Fibroblast of skin of scalp (primary cell): ENCODE measurements at places on chromosomes 2 and 18.

GRCh38 chr2:84132370-84132769 lies 326.7 kb downstream of the SUCLG1 start:
- DNase-seq: no peak

DNA sequence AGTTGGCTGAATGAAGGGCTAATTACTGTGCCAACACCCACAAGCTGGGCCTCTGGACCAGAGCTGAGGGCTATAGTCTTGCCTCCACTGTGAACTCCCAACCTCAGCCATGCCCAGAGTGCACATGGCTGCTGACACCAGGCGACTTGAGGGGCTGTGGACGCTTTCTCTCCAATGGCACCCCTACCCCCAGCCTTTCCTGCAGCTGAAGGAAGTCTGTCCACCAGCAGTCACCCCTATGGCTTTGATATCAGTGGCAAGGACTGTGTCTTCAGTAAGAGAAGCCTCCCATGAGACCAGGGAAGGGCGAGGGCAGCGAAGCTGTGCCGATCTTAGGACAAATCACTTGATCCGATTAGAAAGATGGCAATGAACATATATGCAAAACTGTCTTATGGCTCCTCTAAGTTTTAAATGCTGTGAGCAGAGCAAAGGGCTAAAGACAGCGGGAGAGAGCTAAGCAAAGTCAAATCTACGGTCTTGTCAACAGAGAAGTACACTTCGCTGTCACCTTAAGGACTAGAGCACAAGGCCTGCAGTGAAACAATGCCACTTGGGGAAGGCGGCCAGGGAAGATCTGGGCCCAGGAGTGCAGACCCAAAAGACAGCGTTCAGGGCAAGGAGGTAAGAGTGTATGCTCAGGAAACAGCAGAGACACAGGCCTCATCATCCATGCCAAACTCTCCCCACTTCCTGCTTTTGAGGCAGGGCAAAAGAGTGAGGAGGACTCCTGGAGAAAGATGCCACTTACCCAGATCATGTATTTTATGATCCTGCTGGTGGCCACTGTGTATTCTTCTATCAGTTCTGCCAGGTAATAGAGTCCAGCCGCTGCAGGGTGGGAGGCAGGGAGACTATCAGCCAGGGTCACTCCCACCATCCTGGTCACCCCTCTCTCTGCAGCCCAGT lies 1.5 kb downstream of the TEX261 start:
- DNase-seq: no peak

DNA sequence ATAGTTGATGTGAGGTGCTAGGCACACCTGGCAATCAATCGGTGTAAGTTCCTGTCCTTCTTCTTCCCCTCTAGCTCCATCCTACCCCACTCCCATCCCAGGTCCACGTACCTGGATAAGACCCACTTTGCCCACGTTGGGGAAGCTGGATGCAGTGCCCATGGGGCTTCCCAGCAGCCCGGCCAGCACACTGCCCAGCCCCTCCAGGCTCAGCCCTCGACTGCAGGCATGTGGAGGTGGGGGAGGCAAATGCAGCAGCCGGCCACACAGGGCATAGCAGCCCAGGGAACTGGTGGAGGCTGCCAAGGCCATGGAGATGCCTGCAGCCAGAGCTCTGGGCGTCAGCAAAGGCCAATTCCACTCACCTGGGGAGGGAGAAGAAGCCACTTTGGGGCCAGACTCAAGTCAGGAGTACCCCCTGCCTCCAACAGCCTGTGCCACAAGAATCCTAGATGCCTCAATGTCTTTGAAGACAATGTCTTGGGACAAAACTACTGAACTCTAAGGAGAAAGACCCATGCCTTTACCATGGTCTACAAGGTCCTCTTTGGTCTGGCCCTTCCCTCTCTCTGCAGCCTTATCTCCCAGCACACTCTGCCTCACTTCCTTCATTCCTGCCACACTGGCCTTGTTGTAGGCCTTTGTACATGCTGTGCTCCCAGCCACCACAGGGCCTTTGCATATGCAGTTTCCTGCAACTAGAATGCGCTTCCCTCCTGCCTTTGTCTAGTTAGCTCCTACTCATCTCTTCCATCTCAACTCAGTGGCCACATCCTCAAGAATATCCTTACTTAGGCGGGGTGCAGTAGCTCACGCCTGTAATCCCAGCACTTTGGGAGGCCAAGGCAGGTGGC lies 4.5 kb downstream of the SLC23A3 start:
- DNase-seq: no peak

GRCh38 chr2:64130333-64130732 lies 13.9 kb downstream of the PELI1 start:
- no peak for DNase-seq

- DNase-seq: peak; percentile 25
These were observed 170.7 kb downstream of the ZNF804A start for GRCh38 chr2:184769023-184769422.

GRCh38 chr2:175436076-175436475 lies 254.6 kb upstream of the ATP5MC3 start:
- DNase-seq: no peak

DNA sequence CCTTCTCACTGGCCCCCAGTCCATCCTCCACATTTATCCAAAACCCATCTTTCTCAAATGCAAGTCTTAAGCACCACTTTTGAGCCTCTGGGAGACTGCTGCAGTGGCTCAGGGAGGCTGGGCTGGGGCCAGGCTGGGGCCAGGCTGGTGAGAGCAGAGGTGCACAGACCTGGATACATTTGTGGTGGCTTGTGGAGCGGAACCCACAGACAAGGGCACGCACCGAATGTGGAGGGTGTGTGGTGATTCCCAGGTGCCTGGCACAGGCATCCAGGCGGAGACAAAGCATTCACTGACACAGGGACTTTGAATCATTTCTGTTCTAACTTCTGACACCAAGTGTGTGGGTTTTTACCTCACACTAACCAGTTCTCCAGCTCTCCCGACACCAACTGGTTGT lies 42.2 kb upstream of the MGAT4A start:
- DNase-seq: no peak

- peak; percentile 46 for DNase-seq
These were observed 582.8 kb downstream of the ZEB2 start for GRCh38 chr2:143936848-143937722.

GRCh38 chr2:157837851-157838441 lies 38.2 kb downstream of the ACVR1 start:
- DNase-seq: no peak

DNA sequence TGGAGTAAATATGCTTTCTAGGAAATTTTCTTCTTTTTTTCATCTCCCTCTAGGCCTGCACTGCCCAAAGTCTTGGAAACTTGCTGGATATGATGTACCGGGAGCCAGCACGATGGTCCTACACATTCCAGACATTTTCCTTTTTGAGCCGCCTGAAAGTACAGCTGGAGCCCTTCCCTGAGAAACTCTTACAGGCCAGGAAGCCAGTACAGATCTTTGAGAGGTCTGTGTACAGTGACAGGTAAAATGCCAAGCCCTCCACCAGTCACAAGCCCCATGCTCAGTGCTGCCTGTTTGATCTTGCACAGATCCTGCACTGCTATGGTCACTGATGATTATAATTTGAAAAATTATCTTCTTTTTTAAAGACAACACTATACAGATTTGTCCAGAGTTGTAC lies 20.0 kb downstream of the DGUOK start:
- DNase-seq: no peak

DNA sequence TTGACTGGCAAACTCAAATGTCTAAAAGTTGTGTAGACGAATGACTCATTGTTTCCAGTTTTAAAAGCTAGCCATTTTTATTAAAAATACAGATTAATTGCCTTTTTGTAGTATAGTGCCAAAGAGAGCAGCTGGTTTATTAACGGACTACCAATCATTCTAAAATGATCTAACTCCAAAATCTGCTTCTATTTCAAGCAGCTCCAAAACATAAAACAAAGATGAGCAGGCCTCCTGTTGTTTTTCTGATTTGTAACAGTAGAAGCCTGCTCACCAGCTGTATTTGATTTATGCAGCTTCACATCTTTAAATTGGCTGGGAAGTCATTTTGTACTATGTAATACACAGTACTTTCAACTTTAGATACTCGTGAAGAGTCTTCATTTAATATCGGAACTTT lies 171.8 kb downstream of the UBR3 start:
- DNase-seq: peak; percentile 58

DNA sequence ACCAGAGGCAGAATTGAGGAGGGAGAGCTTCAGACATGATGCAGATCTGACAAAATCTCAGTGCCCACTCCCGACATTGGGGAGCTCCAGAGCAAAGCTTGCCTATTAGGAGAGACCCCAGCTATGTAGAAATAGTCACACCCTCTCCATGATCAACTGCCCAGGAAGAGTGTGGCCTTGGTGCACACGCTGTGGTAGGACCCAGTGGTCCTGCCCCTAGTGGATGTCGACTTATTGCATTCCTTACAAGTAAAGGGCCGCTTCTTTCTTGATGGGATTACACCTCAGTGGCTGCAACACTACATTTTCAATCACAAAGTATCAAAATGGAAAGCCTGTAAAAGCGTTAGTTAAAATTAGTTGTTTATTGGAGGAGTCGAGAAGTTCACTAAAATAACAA lies 64.2 kb downstream of the VRK2 start:
- DNase-seq: no peak

GRCh38 chr2:52222128-52222527 lies 1190.2 kb upstream of the NRXN1 start:
- DNase-seq: peak; percentile 75

- DNase-seq: no peak
These were observed 105.0 kb downstream of the LAMA3 start for GRCh38 chr18:23793985-23794867.

DNA sequence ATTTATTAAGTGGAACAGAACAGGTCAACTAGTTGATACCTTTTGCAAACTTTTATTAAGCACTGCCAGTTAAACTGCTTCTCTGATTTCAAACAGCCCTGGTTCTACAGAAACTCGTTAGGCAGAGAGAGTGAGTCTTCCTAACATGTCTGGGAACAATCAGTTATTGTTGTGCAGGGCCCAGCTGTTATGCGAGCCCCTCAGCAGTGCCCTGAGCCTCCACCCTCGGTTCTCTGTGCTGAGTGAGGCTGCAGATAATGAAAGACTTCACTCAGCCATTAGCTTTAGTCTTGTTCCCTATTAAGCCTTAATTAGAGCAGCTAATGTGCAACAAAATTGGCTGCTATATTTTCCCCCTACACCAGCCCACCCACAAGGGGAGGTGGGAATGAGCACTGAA lies 39.6 kb downstream of the KCTD18 start:
- no peak for DNase-seq

GRCh38 chr2:176879426-176879995 lies 333.1 kb upstream of the HNRNPA3 start:
- DNase-seq: no peak

GRCh38 chr2:9831670-9832069 lies 11.6 kb upstream of the TAF1B start:
- DNase-seq: no peak

- no peak for DNase-seq
These were observed 140.6 kb downstream of the EML6 start for GRCh38 chr2:54864096-54864495.

GRCh38 chr18:21452796-21453510 lies 147.6 kb downstream of the ESCO1 start:
- peak; percentile 22 for DNase-seq

DNA sequence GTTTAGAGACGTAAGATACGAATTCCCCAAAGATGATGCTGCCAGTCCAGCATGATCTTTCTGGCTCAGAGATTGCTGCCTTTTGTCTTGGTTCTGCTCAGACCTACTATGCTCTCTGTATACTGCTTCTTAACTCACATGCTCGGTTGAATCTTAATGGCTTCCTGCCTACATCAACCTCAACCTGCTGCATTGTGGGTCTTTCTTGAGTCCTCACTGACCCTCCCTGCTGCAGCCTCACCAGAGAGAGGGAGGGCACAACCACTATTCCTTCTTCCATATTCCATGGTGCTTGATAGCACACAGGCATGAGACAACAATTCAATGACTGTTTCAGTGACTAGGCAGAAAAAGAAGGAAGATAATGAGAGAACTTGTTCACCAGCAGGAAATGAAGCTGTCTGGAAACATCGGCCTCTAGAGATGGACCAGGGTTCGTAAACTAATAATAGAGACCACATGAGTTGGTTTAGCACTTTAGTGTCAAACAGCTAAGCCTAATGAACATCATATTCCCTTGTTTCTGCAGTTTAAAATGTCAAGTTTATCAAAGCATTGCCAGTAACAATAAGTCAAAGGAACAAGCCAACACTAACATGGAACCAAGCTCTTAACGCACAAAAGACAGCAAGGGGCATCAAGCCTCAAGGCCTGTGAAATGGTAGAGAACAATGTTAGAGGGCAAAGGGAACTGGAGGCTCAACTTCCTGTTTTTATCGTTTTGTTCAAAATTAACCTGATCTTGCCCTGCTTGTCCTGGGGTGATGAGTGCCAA lies 333.9 kb downstream of the PDE11A start:
- no peak for DNase-seq

GRCh38 chr2:45930396-45930792 lies 278.9 kb downstream of the PRKCE start:
- peak; percentile 29 for DNase-seq
